CD4-positive, alpha-beta T cell treated with Interleukin-12 subunit alpha and Interleukin-12 subunit beta, for 1 hour (primary cell): ENCODE measurements at places on chromosomes 5 and 9.

GRCh38 chr5:6088706-6089105 is 289.6 kb downstream of the MED10 start:
- DNase-seq = no peak

DNA sequence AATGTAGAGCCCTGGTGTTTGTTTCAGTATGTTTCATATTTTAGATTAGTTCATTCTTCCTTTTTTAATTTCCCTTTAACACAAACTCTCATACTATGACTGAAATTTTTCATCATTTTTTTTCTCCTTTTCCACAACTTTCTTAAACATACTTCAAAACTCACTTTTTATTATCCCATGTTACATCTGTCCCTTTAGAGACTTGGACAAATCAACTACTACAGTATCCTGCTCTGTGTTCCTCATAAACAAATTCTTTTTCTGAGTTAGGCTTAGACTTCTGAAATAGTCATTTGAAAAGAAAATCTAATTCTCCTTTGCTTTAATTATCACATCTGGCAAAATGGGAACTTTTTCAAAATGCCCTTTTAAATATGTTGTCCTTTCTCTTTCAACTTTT is 15.3 kb downstream of the MATR3 start:
- DNase-seq = no peak

- no peak for DNase-seq
These were observed 89.0 kb downstream of the DRD1 start for GRCh38 chr5:175354964-175355363.

DNA sequence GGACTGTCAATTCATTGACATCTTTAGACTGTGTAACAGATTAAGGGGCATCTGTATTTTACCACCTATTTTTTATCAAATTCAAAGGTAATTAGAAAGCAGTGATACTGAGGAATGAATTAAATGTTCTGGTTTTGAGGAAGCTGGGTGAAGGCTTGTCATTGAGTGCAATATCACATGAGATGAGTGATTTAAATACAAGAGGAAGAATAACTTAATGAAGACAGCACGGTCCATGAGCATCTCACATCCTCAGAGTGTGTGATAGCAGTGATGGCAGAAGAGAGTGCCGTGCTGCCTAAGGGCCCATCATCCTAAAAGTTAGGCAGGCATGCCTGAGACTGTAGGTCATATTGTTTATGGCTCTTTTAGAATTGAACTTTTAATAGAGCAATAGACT is 263.3 kb downstream of the MAST4 start:
- no peak for DNase-seq

GRCh38 chr9:111287127-111287526 is 42.9 kb downstream of the OR2K2 start:
- no peak for DNase-seq

DNA sequence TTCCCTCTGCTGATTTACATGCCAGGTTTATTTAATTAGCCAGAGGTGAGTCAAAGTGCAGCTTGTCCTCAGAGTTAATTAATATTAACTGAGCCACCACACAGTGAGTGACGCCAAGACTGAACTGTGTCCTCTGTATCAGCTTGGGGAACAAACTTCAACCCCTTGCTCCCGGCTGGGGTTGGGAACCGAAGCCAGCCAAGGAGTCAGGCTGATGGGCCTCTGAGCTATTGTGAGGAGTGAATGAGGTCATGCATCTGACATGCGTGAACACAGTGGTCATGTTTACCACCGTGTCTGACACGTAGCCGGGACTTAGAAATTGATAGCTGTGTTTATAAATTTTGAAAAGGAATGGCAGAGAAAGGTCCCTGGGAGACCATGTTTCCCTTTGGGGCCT is 17.1 kb downstream of the IGIP start:
- no peak for DNase-seq
